ENCODE measurements at places on chromosomes 3 and 15. TPM values are rescaled to one million over a fixed set of nuclear protein-coding genes. Genes with fewer than 3 reads are reported as not detected.

- DNase-seq: no peak
Measured at GRCh38 chr3:31530039-31530959, 2.4 kb upstream of the STT3B start.

GRCh38 chr3:117047951-117048705, 338.5 kb downstream of the TUSC7 start:
- no peak for DNase-seq

- DNase-seq: no peak
Measured at GRCh38 chr15:100682468-100682867, 80.1 kb downstream of the ASB7 start.

- no peak for DNase-seq
Measured at GRCh38 chr3:14131134-14131533, 6.3 kb downstream of the TMEM43 start.

DNA sequence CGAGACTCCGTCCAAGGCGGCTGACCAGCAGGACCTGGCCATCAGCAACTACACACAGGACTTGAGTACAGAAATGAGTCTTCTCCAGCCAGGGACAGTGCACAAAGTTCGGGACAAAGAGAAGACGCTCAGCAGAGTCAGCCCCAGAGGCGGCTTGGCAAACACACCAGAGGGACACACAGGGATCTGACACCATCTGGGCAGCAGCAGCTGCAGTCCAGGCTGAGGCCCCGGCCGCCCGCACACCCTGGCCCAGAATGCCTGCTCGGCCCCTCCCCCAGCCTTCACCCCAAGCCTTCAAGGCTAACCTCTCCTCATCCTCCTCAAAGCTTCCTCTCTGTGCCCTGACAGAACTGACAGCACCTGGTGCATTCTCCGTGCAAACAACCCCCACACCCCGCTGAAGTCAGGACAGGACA, 61.1 kb downstream of the XXYLT1 start:
- DNase-seq: peak; percentile 47

GRCh38 chr3:125401402-125401801, 26.3 kb upstream of the ZNF148 start:
- peak; percentile 35 for DNase-seq

The FMN1 gene
- total RNA-seq: 9.2 TPM

- no peak for DNase-seq
Measured at GRCh38 chr15:34246276-34246976, 21.6 kb downstream of the EMC4 start.

GRCh38 chr3:11554236-11554610, 89.5 kb downstream of the VGLL4 start:
- DNase-seq: no peak

DNA sequence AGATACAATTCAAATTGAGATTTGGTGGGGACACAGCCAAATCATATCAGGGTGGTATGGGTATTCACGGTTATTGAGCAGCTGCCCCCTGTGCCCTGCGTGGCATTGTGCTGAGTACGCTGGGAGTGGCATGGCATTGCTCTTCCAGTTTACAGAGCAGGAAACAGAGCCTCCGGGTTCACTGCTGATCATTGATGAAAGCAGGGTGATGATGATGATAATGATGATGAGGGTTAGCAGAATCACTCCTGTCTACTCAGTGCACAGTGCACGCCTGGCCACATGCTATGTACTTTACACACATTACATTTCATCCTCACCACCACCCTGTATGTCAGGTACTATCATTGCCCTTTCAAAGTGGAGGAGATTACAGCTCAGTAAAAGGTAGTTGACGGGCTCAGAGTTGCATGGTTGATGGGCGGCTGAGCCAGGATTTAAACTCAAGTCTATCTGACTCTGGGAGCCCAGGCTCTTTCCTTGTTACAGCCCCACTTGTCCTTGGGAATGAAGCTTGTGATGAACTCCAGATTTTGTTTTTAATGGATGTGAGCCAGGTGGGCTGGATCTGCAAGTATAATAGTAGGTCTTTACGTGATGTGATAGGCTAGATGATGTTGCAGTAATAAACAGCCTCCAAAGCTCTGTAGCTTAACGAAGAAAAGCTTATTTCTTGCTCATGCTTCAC, 87.6 kb upstream of the MYZAP start:
- peak; percentile 84 for DNase-seq

The ARNT2 gene
- total RNA-seq: 9.4 TPM

DNA sequence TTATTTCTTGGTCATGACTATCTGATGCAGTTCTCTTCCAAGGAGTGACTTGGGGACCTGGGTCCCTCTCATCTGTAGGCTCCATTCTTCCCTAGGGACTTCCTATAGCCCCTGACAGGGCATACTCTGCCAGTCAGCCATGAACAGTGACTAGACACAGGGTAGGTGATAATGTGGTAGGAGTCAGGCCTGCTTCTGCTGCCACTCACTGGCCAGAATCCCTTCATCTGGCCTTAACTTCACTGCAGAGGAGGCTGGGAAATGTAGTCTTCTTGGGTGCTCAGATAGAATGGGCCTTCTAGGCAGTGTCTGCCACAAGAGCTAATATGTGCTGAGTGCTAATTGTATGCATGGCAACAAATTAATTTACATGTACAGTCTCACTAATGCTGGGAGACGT, 84.5 kb downstream of the CACNA2D3 start:
- no peak for DNase-seq

The KY gene
- 1.6 TPM for total RNA-seq

GRCh38 chr3:24832891-24833290, 338.2 kb upstream of the THRB start:
- no peak for DNase-seq

GRCh38 chr15:101841656-101842055, 29.7 kb downstream of the OR4F15 start:
- DNase-seq: no peak

Data from fibroblast of the aortic adventitia (primary cell).